Activated CD8-positive, alpha-beta memory T cell treated with anti-CD3 and anti-CD28 coated beads, Interleukin-2, amount 50 U/mL, for 4 hours (primary cell): ENCODE measurements at places on chromosomes 5 and 9.

DNA sequence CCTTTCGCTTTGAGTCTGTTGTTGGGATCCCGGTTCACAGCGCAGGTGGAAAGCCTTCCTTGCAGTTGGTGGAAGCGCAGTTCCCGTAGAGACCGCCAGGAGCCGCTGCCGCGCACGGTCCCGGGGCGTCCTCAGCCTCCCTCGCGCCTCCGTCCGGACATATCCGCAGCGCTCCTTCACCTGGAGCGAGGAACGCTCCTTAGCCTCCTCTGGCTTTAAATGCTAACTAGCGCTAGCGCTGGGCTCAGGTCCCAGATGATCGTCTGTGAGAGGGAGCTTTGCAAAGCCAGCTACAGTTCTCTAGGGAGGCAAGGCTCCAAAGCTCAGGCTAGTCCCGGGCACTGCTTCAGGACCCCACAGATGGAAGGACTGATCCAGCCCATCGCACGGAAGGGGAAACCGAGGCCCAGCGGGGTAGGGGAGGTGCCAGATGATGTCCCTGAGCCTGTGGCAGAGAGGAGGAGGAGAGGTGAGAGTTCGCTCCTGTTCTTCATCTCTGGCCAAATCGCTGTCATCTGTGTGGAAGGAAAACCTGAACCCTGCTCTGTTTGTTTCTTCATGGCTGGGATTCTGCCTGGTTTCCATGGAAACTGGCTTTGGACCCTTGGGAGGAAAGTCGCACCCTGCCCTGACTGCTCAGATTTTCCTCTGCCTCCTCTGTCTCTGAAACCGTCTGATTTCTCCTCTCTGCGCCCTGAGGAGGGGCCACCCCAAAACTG, 31.4 kb downstream of the COL15A1 start:
- peak; percentile 82 for DNase-seq

GRCh38 chr9:127779136-127779981, 893 bp upstream of the SH2D3C start:
- DNase-seq: peak; percentile 62

- DNase-seq: no peak
These were observed 21.1 kb downstream of the TLE4 start for GRCh38 chr9:79592726-79593493.

GRCh38 chr9:7827792-7828191, 28.2 kb upstream of the DMAC1 start:
- DNase-seq: no peak

GRCh38 chr5:16578474-16578883, 38.3 kb downstream of the RETREG1 start:
- DNase-seq: no peak

GRCh38 chr9:97237951-97238889, 69.2 kb upstream of the CCDC180 start:
- peak; percentile 71 for DNase-seq
